Hematopoietic multipotent progenitor cell treated with erythropoietin and hydrocortisone succinate and interleukin-3 and kit ligand, for 17 days (in vitro differentiated cells): ENCODE measurements at places on chromosomes 12 and 14.

DNA sequence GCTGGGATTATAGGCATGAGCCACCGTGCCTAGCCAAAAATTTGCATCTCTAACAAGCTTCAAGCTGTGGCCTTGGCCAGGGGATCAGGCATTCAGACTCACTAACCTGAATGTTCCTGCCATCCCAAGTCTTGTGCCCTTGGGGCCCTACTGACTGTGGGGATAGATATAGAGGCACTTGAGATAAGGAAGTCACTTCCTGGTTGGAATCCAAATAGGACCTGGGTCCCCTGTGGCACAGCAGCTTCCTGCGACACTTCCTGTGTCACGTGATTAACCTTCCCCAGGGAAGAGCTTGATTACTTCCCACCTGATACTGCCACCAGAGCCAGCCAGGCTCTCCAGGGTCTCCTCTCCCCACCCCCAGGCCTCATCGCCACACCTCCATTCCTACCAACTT lies 128.2 kb downstream of the BCL11B start:
- DNase-seq: no peak

DNA sequence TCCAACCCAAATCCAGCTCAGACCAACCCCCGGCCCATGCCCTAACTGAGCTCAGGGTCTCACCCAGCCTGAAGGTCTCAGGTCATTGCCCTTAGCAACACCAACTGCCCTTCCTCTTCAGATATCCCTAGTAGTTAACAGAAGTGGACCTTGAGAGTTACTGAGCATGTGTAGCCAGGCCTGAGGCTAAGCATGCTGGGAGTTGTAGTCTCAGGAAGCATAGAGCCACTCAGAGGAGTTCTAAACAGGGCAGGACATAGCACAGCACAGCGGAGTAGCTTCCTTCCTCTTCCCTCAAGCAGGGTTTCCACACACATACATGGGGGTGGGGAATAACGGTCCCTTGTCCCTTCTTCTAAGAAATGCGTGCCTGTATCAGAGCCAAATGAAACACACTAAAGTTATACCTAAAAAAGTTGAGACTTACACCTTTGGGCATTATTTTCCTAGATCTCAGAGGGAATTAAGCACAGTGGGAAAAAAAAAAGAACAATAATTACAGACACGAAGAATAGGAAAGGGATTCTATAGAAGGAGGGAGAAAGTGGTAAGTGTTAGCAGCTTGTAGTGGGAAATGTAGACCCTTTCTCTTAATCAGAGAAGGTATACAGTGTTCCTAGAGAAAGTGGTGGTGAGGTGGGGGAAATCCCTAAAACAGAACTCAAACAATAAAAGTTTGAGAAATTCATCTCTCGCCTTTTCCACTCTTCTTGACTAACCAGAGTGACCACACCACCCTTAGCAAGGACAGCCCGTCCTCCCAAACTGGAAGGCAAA lies 4.4 kb downstream of the KMT2D start:
- DNase-seq: peak; percentile 73

DNA sequence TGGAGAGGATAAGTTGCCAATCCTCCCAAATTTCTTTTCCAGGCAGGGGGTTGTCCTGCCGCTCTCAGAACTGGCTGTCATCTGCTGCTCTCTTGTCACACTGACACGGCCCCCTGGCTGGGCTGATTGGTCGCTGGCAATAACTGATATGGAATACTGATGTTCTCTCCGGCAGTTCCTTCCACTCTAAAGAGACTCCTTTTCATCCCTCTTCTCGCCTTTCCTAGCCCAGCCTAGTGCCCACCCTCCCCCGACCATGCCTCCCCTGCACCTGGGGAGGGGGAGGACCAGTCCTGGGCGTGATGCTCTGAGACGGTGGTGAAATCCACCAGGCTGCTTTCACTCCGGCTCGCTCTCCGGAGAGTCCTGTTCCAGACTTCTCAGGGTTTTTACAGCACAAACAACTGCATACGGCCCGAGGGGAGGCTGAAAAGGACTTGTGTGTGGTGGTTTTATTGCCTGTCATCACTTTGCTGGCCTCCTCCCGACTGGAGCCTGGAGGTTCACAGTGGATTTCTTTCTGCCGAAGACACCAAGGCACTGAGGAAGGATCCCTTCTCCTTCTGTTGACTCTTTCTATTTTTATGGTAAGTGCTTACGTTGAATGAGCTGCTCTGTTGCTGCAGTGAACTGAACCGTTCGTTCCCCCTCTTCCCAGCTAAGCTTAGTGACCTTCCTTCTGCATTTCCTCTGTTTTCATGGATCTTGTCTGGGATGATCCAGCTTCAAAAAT lies at the start of gene ANO4:
TSS of gene ANO4 (plus strand) at position 336 of the 733 bp plus-strand sequence. CDS start 107,010 bp downstream, outside the sequence.
- no peak for DNase-seq

- DNase-seq: no peak
These were observed 6.0 kb upstream of the PRMT5 start for GRCh38 chr14:22935156-22935555.

GRCh38 chr14:39315859-39316444 lies 82.2 kb downstream of the MIA2 start:
- no peak for DNase-seq

- DNase-seq: no peak
These were observed 3.7 kb downstream of the ZBTB1 start for GRCh38 chr14:64508215-64508776.

GRCh38 chr14:79742142-79742541 lies 469.2 kb downstream of the DIO2 start:
- no peak for DNase-seq
